AG09309 (cell line): ENCODE measurements at places on chromosomes 5 and 9.
A peak's percentile ranks its signal among the peaks of the same experiment; 100 is the strongest.

- DNase-seq, result no peak
These were observed 32.7 kb downstream of the ATG10 start for GRCh38 chr5:82004511-82004910.

DNA sequence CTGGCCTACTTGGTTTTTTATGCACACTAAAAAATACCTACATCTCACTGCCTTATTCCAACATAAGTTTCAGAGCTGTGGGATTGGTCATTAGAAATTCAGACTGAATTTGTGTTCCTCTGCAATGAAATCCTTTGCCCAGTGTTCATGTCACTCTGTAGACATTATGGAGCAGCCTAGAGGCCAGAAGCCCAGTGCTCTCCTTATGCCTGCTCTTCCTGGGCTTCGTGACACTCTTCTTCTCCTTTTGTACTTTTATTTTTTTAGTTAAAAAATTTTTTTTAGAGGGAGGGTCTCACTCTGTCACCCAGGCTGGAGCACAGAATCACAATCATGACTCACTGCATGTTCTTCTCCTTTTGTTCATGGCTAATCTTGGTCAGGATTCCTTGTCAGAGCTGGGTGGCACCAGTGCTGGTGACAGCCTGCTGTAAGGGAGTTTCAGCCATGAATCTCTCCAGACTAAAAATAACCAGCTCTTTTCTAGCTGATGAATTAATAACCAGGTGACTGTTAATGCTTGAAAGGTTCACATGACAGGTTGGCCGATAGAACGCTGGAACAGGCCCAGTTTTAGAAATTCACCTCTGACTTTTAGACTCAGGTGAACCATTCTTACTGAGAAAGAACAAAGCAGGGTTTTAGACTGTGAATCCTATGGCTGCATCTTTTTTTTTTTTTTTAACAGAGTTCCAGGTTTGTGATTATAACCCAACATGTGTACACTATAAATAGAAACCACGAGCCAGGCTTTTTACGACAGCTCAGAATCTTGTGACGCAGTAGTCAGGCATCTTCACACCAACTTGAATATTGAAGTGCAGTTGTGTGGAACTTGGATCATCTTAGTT lies 34.1 kb upstream of the C5orf47 start:
- DNase-seq, result peak; percentile 80

DNA sequence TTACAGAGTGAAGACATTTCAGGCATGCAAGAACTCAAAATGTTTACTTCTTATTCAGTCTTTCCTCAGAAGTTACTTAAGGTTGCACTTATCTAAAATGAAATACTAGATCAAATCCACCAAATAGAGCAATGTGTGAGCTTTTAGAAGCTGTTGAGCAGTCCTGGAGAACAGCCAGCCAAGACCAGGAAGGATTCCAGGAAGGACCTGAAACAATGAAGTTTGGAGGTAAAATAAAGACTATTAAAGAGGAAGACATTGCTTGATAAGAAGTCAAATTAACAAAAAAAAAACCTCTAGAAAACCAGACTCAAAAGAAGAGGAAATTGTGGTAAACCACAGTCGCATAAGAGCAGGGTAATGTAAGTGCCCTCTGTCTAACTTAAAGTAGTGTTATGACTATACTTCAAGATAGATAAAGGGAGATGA lies 156.2 kb upstream of the S1PR3 start:
- no peak for DNase-seq

DNA sequence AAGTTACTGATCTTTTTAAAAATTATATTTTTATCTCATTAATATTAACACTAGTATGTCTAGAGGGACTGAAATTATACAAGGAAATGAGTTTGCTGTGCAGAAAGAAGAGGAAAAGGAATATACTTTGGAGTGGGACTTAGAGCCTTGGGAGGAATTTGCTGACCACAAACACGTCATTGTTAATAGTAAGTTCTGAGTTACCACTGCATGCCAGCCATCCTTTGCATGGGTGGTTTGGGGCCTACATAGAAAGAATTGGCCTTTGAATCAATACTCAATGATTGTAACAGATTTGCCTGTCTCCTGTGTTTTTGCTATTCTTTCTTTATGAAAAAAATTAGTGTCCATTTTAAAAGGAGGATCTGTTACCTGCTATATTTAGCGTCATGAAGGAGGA lies 232.6 kb upstream of the TNC start:
- no peak for DNase-seq

DNA sequence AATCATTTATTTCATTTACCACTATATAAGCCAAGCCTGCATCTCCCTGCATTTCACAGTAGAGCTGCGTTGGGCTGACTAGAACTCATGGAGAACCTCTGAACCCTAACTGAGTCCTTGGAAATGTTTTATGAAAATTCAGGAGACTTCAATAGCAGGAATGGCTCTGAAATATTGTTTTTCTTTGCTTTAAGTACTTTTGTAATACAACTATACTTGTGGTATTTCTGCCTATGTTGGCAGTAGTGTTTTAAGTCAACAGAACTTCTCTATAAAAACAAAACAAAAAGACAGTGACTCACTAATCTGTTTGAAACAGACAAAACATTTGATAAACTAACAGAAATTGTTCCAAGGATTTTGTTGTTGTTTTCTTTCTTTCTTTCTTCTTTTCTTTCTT lies 489.2 kb upstream of the MEF2C start:
- no peak for DNase-seq

DNA sequence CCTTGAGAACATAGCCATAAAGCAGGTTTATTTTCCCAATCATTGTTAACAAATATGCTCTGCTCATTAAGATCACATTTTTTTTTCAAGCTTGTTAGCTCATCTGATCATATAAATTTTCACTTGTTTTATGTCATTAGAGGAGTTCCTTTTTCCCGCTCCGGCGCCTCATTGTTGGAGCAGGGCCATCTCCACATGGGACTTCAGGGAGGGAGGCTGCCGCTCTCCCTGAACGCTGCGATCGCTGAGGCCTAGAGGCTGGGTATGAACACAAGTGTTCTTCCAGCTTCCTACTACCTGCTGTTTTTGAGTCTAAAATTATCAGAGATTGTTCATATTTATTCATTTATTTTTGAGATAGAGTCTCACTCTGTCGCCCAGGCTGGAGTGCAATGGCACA lies 246.9 kb downstream of the MPDZ start:
- DNase-seq, result no peak

DNA sequence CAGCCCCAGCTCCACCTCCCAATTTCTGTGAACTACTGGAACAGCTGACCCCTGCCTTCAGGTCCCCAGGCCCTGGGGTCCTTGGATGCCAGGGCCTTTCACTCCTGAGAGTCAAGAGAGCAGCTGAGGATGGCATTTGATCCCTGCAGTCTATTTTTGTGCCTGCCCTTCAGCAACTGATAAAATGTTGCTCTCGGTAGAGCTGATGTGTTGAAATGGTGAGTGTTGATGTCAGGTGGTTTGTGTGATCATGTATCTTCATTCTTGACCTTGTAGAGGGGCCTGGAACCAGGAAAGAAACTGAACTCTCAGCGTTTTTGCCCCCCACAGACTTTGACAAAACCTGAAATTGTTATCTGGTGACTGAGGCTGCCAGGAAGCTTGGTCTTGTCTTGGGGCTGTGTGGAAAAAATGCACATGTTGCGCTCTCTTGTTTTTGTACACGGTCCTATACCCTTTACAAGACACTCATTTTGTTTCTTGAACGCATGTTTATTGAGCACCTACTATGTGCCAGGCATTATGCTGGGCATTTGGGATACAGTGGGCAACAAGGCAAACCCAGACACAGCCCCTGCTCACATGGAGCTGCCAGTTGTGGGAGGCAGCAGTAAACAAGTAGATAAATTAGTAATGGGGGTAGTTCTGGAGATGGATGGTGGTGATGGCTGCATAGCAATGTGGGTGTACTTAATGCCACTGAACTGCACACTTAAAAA lies 78.3 kb downstream of the PPARGC1B start:
- no peak for DNase-seq

DNA sequence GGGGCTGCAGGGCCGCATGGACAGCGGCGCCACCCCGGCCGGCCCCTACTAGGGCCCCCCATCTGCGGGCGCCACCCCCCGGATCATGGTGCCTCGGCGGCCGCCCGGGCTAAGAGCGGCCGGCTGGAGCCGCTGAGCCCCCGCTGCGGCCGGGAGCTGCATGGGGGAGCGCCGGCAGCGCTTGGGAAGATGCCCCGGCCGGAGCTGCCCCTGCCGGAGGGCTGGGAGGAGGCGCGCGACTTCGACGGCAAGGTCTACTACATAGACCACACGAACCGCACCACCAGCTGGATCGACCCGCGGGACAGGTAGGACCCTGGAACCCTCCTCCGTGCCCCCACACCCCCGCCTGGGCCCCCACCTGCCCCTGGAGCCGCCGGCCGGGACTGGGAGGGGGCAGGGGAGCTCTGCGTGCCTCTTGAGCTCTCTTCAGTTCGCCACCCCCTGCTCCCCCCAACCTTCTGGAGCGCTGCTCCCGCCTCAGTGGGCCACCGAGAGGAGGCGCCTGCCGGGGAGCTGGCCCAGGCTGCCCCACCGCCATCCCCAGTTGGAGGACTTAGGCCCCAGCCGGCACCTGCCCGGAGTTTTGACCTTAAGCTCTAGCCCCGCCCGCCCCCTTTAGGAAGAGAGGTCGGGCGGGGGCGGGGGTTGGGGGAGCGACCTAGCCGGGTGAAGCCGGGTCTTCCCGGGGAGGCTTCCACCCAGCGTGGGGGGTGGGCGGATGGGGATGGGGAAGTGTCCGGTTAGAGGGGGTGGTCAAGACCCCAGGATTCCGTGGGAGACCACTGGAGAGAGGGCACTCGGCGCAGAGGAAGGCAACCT lies 730 bp downstream of the WWC1 start:
- DNase-seq, result no peak
